Posterior cingulate gyrus (tissue), 11 donors: ENCODE measurements at places on chromosomes 12 and 14.

GRCh38 chr14:99450266-99450665 is 30.4 kb downstream of the SETD3 start:
- no peak for DNase-seq

DNA sequence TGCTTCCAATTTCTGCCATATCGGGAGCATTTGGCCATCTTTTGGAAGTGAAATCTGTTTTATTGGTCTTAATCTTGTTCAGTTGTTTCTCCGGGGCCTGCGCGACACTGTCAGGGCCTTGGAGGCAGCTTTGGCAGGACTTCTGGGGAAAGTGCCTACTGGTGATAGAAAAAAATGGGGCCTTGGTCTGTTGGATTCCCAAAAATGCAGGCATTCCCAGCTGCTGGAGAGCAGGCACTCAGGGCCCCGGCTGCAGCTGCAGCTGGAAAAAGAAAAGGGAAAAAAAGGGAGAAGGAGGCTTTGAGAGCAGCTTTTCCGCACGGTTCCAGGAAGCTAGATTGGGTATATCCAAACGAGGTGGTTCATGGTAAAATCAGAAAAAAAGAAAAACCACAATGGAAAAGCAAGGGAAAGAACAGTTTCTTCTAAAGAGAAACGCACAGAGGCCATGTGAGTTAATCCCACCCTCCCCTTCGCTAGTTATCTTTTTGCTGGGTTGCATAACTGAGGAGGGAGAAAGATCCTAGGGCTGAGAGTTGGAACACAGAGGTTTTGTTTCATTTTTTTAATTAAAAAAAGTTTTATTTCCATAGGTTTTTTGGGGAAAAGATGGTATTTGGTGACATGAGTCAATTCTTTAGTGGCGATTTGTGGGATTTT is 134.7 kb upstream of the RFLNA start:
- DNase-seq, result no peak

- DNase-seq, result no peak
Measured at GRCh38 chr12:76546889-76547288, 12.7 kb downstream of the OSBPL8 start.

DNA sequence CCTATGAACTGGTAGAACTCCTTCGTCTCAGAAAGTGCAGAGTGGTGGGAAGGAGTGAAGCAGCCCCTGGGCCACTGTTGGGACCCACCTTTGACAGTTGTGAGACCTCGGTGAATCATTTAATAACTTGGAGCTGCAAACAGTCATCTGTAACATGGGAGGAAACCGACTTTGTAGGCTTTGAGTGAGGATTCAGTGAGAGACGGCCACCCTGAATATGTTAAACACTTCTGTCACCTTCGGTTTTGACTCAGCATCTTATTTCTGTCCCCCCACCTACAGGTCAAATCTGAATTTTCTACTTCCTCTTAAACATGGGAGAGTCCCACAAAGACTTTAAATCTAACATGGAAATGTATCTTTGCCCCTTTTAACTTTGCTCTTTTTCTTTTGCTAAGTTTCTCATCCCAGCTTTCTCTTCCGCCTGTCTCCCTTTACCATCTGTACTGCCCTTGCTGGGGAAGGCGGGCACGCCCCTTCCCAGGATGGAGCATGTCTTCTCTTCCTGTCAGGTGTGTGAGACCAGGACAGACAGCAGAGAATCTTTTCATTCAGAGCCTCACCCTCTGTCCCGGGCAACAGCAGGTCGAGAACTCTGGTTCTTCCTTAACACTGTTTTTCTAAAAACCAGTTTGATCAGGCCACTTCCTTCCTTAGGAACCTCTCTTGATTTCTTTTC is 37.1 kb downstream of the ZC3H14 start:
- DNase-seq, result no peak

- no peak for DNase-seq
Measured at GRCh38 chr14:98138666-98139065, 1133.3 kb downstream of the BCL11B start.

DNA sequence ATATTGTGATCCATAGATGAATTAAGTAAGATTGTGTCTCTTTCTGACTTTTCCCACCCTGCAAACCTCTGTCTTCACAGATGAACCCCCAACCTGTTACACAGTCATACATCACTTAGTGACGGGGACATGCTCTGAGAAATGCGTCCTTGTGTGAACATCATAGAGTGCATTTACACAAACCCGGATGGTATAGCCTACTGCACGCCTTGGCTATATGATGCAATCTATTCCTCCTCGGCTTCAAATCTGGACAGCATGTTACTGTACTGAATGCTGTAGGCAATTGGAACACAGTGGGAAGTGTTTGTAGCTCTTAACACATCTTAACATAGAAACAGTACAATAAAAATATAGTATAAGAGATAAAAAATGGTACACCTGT is 7.4 kb upstream of the TESPA1 start:
- DNase-seq, result no peak
